T1000 (cell line): ENCODE measurements at places on chromosomes 7 and 10.

DNA sequence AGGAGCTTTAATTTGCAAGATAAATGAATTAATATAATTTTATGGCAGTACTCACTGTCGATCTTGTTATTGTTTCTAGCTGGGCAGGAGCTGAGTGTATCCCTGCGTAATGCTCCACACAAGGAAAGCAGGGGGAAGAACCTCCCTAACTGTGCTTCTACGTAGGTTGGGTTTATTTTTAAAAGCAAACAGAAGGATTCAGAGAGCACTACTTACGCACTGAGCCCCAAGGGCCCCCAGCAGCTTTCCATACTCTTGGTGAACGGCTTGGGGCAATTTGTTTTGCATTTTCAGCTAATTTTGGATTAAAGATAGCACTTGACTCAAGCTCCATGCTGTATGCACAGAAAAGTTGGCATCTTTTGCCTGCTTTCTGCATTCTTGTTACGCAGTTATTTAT lies 9.6 kb downstream of the DUSP5 start:
- DNase-seq, result no peak

GRCh38 chr7:93594250-93594649 lies 19.7 kb upstream of the CALCR start:
- no peak for DNase-seq

DNA sequence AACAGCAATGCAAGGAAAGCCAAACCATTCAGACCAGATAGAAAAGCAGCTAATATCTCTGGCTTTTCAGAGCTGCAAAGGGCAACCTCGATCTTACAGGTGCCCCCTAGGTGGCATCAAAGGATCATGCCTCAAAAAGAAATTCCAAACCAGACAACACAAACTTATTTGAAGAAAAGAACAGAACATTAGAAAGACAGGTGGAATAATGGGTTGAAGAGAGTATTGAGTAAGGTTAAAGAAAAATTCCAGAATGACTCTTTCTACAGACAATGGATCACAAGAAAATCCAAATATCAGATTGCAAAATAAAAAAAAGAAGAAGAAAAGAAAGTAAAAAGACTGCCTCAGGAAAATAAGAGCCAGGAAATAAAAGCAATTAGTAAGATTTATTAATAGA lies 213.7 kb downstream of the ELMO1 start:
- DNase-seq, result no peak

DNA sequence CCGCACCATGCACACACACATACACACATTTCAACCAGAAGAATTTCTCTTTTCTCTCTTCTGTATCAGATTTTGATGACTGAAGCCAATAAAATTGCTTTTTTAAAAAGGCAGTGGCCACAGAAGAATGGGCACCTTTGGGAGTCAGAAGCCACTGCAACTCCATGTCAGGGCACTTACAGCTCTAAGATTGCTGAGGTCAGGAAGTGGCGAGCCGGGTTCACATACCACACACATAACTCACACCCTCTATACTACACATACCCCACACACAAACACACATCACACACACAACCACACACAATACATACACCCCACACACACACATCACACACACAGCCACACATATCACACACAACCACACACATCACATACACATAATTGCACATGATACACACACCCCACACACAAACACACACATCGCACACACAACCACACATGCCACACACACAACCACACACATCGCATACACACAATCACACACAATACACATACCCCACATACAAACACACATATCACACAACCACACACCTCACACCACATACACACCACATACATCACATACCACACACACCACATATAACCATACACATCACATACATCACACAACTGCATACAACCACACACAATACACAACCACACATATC lies 31.2 kb downstream of the GPRIN2 start:
- DNase-seq, result peak; percentile 89

GRCh38 chr7:129990403-129991192 lies 37.8 kb upstream of the UBE2H start:
- DNase-seq, result no peak

DNA sequence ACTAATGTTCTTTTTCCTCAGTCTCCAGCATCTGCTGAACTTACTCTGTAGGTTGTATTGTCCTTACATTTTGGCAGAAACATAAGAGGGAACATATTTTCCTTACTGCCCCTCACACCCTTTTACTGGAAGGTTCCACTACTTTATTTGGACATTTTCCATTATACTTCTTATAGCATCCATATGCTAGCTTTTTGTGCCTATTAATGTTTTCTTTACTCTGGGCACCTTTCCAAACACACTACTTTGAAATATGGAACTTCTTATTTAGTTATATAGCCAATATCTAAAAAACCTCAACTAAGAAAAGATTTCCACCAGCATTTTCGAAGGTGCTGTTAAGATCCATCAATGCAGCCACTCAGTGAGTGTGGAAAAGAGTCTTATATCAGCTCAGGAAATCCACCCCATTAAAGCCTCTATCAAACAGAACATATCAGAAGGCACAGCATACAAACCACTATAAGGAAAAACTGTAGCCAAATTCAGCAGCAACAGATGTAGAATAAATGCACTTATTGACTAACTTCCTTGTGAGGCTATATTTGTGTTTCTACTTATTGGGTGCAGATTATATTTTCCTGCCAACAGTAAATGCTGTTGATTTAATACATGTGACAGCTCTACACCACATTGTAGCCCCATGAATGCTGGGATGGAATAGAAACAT lies 272.5 kb upstream of the SEMA3E start:
- DNase-seq, result no peak

DNA sequence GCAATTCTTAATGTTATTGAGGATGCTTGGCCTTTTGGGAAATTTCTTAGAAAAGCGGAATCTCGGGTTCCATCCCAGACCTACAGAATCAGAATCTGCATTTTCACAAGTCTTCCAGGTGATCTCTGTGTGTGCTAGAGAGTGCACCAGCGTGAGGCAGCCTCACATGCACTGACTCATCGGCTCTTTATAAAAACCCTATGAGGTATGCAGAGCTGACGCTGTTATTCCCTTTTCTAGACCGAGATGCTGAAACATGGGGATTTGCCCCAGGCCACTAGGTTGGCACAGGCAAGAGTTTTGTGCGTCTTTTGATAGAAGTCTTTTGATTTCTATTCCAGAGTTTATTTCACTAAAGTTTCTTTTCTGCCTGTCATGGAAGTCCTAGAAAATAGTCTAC lies 61.2 kb downstream of the CDCA7L start:
- no peak for DNase-seq

DNA sequence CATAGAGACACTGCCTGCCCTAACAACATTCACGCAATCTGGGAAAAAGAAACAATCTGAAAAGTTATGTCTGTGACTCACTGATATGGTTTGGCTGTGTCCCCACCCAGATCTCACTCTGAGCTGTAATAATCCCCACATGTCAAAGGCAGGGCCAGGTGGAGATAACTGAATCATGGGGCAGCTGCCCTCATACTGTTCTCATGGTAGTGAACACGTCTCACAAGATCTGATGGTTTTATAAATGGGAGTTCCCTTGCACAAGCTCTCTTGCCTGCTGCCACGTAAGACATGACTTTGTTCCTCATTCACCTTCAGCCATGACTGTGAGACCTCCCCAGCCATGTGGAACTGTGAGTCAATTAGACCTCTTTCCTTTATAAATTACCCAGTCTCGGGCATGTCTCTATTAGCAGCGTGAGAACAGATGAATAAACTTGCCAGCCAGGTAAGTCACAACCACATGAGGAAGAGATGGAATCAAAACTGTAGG lies 341.5 kb upstream of the AOAH start:
- DNase-seq, result no peak

GRCh38 chr7:114487174-114487573 lies 72.6 kb downstream of the FOXP2 start:
- DNase-seq, result no peak

- no peak for DNase-seq
Observed at GRCh38 chr10:71128311-71128980, 83.9 kb upstream of the UNC5B start.
